ENCODE measurements at places on chromosomes 16 and 17. TPM values are rescaled to one million over a fixed set of nuclear protein-coding genes. Genes with fewer than 3 reads are reported as not detected.
A peak's percentile ranks its signal among the peaks of the same experiment; 100 is the strongest.

DNA sequence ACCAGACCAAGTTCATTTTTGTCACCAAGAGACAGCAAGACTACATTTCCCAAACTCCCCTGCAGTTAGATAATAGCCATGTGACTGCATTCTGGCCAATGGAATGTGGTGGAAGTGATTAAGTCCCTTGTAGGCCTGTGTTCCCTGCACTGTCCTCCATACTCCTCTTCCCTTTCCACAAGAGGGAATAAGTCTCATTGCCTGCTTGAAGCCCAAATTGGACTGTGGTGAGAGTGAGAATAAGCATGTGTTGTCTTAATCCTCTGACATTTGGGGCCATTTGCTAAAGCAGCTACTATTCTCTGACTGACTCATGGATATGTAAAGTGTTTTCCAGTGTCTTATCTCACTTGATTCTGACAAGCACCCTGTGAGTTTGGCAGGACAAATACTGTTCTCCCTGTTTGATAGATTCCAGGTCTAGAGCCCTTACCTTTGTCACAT, 20.7 kb downstream of the PIK3R6 start:
- peak; percentile 6 for DNase-seq

Gene FBF1
- total RNA-seq: 5.5 TPM

DNA sequence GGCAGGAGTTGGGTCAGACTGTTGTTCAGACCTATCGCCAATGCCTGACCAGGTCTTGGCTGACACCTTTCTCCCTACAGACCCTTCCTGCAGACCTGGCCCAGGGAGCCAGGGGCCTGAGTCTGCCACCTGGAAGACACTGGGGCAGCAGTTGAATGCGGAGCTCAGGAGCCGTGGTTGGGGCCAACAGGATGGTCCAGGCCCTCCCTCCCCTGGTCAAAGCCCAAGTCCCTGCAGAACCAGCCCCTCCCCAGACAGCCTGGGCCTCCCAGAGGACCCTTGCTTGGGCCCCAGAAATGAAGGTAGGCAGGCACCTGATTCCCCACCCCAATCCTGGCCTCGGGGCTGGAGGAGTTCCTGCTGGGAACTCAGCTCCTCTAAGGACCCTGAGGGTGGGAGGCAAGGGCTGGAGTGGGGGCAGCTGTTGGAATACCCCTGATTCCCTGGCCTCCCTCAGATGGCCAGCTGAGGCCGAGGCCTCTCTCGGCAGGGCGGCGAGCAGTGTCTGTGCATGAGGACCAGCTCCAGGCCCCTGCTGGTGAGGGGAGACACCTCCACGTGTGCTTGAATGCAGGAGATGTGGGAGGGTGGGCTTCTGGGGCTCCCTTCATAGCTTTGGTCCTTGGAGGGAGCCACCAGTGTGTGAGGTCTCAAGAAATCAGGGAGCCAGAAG, 3.6 kb downstream of the ACD start:
- DNase-seq: no peak

GRCh38 chr17:73342050-73342522, 30.3 kb upstream of the CDC42EP4 start:
- DNase-seq: no peak

Gene YBX2
- total RNA-seq: 2.3 TPM

GRCh38 chr16:77736879-77737278, 14.6 kb downstream of the NUDT7 start:
- DNase-seq: no peak

GRCh38 chr17:63918305-63918704, 334 bp downstream of the GH1 start:
- DNase-seq: no peak

Gene PLCG2
- 33.0 TPM for total RNA-seq

- peak; percentile 71 for DNase-seq
Measured at GRCh38 chr16:50252874-50253513, 13.4 kb upstream of the ADCY7 start.

- DNase-seq: no peak
Measured at GRCh38 chr17:43142153-43142552, 17.0 kb upstream of the BRCA1 start.

Measured in mesenteric fat pad (tissue), 1 donor.